ENCODE measurements at places on chromosomes 1 and 21.

DNA sequence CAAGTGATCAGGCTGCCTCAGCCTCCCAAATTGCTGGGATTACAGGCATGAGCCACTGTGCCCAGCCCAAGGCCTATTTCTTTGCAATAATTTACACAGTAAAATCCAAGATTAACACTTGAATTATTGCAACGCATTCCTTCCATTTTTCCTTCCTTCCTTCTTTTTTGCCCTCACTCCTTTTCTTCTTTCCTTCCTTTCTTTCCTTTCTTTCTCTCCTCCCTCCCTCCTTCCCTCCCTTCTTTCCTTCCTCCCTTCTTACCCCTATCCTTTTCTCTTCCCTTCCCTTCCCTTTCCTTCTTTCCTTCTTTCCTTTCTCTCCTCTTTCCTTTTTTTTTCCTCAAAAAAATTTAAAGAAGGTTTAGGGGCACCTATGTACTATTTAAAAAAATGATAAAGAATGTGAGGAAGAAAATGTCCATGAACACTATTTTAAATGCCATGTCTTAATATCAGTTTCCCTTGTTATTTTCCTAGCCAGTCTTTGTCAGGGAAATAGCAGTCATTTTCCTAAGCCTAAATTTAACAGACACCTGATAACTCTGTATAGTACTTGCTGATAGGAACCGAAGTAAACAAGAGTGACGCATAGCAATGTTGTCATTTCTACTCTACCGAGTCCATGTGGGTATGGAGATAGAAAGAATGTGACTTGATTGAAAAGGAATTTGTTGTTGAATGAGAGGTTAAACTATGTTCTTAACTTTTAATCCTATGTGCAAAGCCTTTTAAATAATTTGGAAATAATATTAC, 79.8 kb upstream of the HMCN1 start:
- no peak for DNase-seq

DNA sequence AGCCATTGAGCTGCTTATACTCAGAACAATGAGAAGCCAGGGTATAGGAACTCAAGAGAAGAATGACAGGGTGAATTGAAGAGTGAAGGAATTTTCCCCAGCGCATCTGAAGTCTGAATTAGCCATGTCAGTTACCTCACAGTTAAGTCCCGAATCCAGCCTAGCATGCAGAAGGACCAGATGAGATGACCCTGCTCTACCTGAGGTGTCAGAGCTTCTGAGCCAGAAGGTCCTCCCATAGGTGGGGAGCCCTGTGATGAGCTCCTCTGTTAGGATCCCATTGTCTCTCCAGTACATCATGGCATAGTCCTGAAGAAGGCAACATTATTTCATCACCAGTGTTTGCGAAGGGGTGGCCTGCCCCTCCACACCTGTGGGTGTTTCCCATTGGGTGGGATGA, 68.2 kb downstream of the OVGP1 start:
- DNase-seq: no peak

DNA sequence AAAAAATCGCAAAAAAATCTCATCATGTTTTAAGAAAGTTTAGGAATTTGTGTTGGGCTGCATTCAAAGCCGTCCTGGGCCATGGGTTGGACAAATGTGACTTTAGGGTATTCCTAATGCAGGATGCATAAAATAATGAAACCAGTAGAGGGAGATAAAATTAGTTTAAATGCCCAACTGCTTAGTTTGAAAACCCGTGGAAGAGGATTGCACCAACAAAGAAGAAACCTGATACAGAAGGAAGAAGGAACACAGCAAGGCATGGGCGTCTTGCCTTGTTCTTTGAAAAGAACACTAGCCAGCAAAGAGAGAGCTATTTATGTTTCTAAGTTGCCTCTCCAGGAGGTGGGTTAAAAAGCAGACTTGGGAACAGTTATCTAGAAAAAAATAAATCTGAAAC, 37.9 kb downstream of the WDR3 start:
- peak; percentile 14 for DNase-seq

DNA sequence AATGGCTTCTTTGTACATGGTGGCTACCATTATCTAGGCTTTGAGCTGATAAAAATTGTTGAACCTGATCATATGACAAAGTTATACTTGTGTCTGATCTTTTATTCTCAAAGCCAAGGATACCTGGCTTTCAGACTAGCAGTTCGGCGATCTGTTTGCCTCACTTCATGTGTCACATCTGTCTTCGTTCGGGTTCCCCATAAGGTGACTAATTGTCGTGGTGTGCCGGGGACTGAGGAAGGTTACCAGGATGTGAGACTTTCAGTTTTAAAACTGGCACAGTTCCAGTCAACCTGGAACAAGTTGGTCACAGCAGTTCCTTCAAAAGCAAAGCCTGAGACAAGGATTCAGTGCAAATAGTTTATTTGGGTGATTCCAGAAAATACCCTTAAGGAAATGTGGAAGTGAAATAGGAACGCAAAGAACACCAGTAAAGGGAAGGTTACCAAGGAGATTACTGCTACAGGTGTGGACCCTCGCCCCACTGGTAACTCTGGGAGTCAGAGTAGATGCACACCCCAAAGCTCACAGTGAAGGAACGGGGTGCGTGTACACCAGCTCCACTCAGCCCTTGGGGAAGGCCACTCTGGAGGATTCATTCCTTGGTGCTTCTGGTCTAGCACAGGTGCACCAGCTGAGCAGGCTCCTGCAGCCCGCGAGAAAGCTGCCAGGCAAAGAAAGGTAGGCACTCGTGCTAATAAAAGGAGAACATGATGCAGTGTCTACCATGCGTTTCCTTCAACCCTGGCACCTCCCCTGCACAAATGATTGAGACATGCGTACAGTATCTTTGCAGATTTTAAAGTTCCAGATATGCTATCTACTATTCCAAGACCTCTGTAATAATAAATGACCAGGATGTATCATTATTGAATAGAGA, 69.0 kb downstream of the VWA5B1 start:
- no peak for DNase-seq

DNA sequence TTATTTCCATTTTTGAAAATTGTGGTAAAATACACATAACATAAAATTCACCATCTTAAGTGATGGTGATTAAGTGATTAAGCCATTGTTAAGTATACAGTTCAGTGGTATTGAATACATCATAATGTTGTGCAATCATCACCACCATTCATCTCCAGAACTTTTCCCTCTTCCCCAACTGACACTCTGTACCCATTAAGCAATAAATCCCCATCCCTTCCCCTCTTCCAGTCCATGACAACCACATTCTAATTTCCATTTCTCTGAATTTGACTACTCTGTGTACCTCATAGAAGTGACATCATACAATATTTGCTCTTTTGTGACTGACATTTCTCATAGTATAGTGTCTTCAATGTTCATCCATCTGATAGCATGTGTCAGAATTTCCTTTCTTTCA, 124.8 kb downstream of the DISC1 start:
- no peak for DNase-seq

DNA sequence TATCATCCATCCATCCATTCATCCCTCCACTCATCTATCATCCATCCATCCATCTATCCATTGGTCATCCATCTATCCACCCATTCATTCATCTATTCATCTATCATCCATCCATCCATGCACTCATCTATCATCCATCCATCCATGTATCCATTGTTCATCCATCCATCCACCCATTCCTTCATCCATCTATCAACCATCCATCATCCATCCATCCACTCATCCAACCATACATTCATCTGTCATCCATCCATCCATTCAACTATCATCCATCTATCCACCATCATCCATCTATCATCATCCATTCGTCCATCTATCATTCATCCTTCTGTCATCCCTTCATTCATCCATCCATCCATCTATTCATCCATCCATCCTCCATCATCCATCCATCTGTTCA, 61.1 kb downstream of the UMODL1 start:
- no peak for DNase-seq

DNA sequence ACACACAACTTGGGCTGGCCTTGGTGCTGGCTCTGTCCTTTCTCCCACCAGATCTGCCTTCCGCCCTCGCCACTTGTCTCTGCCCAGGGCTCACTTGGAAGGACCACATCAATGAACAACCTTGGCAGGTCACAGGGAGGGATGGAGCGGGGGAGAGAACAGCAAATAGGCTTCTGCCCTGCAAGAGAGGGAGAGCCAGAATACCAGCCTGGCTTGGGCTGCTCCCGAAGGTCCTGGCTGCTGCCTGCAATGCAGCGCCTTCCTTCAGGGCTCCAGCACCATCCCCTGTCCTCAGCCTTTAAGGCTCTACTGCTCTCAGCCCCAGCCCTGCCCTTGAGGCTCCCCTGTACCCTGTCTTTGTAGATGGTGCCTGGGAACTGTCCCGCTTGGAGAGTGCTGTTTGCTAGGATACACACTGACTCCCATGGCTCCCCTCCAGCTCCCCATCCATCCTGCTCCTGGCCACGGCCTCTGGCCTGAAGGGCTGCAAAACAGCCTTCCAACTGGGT, 43.8 kb downstream of the HIVEP3 start:
- no peak for DNase-seq

- DNase-seq: peak; percentile 69
These were observed 128.0 kb downstream of the PRRX1 start for GRCh38 chr1:170791941-170792340.

GRCh38 chr1:108208724-108209446, 8.7 kb upstream of the SLC25A24 start:
- DNase-seq: no peak

DNA sequence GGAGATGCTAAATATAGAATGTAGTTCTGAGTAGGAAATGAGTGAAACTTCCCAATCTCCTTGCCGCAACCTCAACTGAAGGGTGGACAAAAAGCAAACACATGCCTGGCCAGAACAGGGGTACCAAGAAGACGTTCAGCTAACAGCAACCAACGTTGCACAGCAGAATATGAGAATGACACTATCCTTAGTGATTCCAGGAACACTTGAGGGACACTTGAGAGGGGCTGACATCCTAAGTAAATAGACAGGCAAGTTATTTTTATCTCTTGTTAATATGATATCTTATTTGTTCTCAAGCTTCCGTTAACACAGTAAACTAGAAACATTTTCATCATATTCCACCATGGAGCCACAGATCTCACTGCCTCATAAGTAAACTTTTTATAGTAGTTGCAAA, 908 bp downstream of the KRTAP19-1 start:
- DNase-seq: no peak

DNA sequence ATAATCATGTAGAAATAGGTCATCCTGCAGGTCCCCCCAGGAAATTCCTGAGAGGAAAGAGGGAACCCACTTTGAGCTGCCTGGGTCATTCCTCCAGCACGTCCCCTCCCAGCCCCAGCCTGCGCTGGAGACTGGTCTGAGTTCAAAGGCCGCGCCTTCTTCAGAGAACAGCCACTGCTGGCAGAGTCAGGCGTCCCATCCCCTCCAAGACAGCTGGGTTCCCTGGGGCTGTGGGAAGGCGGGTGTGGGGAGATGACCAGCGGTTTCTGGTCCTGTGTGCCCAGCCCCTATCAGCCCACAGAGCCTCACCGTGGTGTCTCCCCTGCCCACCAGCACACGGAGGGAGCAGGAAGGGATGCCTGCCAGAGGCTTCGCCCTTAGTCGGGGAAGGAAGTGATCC, 18.0 kb upstream of the TRAPPC10 start:
- DNase-seq: no peak

DNA sequence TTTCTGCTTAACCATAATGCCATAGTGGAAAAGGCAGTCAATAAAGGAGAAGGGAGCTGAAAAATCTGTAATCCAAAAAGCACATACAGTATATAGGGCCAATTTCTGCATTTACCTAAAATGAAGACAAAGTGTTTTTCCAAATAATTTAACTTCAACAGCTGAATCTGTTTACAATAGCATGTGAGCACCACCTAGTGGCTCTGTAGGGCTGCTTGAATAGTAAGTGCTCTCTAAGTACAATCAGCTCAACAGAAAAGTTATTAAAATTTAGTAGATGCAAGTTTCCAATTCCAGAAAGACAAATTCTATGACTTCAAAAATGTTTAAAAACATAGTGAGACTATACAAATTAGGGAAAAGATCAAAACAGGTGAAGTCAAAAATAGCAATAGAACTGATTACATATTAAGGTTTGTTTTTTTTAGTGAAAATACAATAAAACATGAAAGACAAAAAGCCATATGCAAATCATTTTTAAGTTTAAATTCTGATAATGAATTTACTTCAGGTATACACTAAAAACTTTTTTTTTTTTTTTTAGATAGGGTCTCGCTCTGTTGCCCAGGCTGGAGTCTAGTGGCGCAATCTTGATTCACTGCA, 220.0 kb downstream of the SETD4 start:
- peak; percentile 74 for DNase-seq

DNA sequence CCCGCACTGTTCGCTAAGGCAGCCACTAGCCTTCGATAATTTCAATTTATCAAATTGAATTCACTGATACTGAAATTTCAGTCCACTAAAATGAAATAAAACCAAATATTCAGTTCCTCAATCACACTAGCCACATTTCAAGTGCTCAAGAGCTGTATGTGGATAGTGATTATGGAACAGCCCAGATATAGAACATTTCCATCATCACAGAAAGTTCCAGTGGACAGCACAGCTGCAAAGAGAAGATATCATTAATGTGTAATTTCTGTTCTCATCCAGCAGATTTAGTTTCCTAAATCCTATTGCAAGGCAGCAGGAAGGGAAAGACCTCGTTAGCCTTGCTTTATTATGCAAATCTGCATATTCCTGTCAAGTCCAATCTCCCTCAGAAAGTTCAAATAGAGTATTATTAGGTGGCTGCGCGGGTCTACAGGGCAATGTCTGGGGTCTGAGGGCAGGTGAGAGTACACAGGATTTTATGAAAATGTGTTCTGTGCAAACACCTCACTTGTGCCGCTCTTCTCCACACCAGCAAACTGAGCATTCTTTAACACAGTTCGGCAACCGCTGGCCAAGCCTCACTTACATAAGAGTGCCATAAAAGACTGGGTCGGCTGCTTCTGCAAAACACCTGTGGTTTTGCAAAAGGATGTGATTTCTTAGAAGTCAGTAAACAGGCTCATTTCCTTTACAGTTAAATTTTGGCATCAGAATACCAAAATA, 22.4 kb downstream of the CAPZB start:
- DNase-seq: no peak

- DNase-seq: no peak
These were observed 631.9 kb upstream of the ADGRL4 start for GRCh38 chr1:79638382-79638781.

- no peak for DNase-seq
These were observed 51.1 kb downstream of the KCNH1 start for GRCh38 chr1:211082824-211083223.

- DNase-seq: no peak
These were observed 1.6 kb downstream of the NPR1 start for GRCh38 chr1:153680120-153680403.

DNA sequence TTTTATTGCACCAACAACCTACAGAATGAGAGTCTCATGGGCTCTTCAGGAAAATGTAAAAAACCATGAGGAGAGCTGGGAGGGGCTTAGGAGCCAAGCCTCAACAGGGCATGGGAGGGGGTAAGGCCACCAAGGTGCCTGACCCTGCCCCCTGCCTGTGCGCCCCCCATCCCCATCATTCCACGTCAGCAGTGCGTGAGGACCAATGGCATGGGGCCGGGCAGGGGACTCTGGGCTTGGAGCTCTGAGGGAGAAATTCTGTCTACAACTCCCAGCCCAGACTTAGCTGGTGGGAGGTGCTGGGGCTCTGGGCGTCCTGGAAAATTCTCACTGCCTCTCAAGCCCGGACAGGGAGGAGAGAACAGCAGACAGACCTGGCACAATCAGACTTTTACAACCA, 5.2 kb upstream of the CAMK2N1 start:
- DNase-seq: no peak

- DNase-seq: no peak
These were observed 71.0 kb downstream of the AJAP1 start for GRCh38 chr1:4725416-4725815.

- DNase-seq: no peak
These were observed 5.3 kb upstream of the EVA1B start for GRCh38 chr1:36328713-36329112.
